Fibroblast of upper back skin (primary cell): ENCODE measurements at places on chromosomes 3 and 15.
A peak's percentile ranks its signal among the peaks of the same experiment; 100 is the strongest.

GRCh38 chr15:57948351-57949289, 116.9 kb downstream of the ALDH1A2 start:
- no peak for DNase-seq

GRCh38 chr3:66456711-66457173, 44.1 kb downstream of the LRIG1 start:
- no peak for DNase-seq

DNA sequence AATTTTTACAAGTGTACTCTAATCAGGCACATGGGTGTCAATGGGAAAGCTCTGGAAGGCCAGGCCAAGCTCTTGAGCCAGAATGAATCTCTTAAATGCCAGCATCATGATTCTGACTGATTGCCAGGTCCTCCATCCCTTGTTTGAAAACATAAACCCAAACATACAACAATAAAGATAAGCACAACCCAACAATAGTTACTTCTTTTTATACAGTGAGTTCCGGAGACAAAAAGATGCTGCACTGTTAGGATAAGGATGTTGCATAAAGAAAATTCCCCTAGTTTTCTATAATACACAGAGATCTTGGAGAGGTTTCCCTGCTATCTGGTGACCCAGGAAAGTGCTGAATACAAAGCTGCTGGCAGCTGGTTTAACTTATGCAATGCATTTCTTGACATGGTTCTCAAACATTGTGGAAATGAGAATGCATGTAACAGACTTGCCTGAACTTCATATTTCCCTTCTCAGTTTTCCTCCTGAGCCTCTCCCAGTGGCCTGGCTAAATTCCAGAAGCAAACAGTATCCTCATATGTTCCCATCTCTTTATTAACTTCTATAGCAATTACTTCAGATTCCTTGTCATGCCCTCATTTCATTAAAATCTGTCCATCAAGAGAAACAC, 180.1 kb upstream of the PRICKLE2 start:
- DNase-seq = peak; percentile 71

DNA sequence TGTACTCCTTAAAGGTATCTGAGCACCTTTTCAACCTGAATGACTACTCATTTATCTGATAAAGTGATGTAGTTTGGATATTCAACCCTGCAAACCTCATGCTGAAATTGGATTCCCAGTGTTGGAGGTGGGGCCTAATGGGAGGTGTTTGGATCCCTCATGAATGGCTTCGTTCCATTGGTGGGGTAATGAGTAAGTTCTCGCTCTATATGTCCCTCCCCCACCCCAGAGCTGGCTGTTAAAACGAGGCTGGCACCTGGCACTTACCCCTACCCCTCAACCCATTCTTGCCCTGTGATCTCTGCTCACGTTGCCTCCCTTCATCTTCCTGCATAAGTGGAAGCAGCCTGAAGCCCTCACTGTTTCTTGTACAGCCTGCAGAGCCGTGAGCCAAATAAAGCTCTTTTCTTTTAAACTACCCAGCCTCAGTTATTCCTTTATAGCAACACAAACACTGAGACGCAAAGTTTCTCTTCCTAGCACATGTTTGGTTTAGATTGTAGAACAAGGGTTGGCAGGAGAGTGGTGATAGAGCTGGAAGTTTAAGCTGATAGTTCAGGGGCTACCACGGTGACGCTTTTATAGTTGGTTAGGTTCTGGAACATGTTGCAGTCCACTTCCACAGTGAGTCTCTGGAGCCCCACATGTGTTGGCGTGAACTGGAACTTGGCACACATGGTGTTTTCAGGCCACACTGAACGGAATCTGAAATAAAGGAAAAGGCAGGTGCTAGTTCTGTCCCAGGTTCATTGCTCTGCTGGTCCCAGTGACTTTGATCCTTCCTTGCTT, 11.8 kb downstream of the CCNDBP1 start:
- DNase-seq = no peak

DNA sequence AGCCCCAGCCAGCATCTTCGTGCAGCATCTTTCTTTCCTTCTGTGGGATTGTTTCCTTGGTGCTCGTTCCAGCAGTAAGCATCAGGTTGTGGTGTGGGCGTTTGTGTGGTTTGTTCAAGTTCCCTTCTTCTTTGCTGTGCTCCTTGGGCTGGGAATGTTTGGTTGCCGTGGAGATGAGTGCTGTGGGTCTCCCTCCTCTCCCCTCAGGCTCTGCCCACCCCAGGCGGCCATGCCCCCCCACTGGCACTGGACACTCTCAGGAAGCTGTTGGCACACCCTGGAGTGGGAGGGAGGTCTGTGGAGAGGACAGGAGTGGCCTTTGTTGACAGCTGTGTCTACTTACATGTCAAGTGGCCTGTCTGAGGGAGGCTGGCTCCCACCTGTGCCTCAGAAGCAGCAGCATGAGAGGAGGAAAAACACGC, 46.5 kb upstream of the SACM1L start:
- DNase-seq = no peak

GRCh38 chr3:65330072-65330471, 642.3 kb upstream of the ADAMTS9 start:
- DNase-seq = peak; percentile 42

GRCh38 chr15:67190813-67191212, 63.6 kb downstream of the AAGAB start:
- DNase-seq = no peak
